ENCODE measurements at places on chromosomes 13 and 19.

DNA sequence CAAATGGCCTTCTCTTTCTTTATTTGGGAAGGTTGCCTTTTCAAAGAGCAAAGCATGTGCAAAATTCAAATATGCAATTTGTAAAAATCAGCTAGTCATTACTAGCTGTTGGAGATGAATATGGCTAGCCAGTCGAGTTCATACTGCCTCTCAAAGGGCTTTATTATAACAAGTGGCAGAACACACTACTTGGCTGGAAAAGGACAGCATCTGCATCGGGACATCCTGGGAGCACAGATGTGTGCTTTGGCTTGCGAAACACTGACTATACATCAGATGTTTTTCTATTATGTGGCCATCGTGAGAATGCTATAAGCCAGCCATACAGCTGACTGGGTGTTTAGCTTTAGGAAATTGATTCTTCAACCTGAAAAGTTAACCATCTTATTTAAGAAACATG, 424.2 kb downstream of the KCTD12 start:
- no peak for DNase-seq

DNA sequence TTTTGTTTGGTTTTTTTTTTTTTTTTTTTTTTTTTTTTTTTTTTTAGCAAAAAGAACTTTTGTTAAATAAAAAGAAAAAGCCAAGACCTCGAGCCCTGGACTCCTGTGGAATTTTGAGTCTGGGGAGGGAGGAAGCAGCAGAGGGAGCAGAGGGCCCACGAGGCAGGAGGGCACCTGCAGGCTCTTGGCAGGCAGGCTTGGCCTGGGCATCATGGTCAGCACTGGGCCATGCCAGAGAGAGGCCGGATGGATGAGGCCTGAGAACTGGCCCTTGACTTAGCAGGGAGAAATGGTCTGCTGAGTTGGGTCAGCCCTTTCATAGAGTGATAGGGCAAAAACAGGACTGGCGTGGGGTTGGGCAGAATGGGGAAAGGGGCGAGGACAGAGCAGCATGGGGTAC, 100.4 kb downstream of the GPR12 start:
- no peak for DNase-seq

- DNase-seq: no peak
Observed at GRCh38 chr13:106568299-106569003, 514 bp upstream of the ARGLU1 start.

DNA sequence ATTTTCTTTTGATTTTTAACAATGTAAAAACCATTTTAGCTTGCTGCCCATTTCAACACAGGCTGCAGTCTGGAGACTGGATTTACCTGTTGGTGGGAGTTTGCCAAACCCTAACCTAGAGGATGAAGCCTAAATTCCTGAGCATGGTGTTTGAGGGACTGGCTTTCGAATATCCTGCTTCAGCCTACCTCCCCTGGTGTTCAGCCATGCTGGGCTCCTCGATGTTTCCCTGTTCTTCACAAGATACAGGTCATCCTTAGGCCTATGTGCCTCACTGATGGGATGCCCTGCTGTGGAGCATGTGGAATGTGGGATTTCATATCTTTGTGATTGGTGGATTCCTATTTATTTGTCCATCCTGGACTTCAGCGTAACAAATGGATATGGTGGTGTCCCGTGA, 20.4 kb upstream of the ERCC5 start:
- DNase-seq: no peak

DNA sequence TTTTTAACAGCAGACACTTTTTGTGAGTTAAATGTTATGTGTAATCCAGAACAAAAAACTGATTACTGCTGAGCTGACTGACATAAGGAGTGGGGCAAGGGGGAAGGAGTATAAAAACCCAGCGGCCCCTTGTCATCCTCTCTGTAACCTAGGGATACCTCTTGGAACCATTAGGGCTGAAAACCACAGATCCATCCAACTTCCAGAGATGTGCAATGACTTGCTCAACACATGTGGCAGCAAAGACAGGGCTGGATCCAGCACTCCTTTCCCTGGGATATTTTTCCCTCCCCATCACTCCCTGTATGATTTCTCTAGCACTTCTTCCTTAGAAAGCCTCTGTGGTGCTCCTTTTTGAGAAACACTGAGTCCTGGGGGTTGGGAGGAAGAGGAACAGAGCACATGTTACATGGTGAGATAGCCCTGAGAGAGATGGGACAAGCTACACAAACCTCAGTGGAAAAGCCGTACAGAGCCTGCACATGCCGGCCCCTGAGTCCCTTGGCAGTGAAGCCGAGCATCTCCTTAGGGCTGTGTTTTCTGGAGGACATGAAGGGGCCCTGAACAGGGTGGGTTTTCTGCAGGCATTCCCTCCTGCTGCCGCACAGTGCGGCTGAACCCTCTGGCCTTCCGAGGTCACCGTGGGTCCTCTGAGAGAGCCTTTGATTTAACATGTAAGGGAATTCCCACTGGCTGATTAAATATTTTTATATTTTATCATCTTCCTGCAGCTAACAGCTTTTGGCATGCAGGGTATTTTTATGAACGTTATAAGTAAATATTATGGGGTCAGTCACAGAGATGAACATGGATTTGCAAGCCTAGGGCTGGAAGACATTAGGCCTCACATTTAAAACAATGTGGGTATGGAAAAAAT, 219.9 kb downstream of the COG6 start:
- no peak for DNase-seq

DNA sequence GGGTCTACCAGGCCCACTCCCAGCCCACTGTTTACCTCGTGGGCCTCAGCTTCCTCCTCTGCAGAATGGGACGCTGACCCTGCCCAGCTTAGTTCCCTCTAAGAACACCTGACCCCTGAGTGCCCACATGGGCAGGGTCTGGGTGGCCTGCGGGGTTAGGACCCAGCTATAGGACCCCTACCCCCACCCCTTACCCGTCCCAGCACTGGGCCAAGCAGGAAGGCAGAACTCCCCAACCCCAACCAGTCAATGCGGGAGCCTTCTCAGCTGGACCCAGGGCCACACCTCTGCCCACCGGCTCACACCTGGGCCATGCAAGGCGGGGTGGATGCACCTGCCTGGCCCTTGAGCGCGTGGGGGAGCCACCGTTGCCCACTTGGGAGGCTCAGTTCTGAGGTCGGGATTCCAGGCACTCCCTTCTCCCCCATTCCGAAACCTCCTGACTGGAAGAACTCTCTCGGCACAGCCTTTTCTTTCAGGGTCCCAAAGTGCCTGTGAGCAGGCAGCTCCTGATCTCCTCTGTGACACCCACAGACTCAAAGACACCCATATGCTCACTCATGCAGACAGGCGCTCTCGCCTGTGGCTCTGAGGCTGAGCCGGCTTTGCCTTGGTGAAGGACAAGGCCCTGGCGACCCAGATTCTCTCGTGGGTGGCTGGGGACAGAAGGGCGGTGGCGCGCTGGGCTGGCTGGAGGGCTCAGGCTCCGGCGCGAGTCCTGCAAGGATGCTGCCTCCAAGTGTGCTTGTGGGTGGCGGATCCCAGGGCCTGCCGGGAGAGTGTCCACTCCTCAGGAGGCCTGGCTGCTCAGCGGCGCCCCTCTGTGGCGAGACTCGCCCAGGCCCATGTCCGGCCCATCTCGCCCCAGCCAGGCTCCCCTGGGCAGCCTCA, 27.9 kb upstream of the PARP4 start:
- no peak for DNase-seq

DNA sequence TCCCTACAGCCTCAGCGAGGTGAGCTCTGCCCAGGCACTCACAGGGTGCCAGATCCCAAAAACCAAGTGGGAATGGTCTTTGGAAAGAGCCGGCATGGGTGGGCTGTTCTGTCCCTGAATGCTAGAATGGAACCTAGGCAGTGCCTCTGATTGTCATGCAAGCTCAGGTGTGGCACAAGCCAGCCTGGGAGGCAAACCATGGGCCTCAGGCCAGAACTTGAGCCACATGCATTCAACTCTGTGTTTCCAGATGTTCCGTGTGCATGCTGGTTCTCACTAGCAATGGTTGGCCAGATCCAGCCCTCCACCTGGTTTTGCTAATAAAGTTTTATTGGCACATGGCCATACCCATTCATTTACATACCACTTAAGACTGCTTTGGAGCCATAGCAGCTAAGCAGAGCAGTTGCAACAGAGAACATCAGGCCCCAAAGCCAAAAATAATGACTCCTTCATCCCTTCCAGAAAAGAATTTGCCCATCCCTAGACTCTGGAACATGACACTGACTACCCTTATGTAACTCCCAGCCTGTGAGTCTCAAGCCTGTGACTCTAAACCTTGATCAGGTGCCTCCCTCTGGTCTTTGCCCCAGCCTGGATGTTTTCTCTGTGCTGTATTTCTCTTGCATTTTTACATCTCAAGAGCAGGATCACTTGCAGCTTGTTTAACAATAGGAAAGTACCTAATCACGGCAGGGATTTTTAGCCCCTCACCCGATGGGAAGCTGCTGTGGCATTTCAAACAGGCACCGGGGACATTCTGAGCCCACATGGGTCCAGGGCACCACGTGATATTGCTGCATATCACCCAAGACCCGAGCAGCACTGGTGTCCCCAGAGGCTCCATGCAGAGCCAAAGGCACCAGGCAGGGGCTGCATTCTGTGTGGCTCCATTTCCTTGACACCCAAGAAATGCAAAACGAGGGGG, 55.4 kb upstream of the USE1 start:
- no peak for DNase-seq

- no peak for DNase-seq
Observed at GRCh38 chr19:29201855-29202254, 11.1 kb downstream of the UQCRFS1 start.

DNA sequence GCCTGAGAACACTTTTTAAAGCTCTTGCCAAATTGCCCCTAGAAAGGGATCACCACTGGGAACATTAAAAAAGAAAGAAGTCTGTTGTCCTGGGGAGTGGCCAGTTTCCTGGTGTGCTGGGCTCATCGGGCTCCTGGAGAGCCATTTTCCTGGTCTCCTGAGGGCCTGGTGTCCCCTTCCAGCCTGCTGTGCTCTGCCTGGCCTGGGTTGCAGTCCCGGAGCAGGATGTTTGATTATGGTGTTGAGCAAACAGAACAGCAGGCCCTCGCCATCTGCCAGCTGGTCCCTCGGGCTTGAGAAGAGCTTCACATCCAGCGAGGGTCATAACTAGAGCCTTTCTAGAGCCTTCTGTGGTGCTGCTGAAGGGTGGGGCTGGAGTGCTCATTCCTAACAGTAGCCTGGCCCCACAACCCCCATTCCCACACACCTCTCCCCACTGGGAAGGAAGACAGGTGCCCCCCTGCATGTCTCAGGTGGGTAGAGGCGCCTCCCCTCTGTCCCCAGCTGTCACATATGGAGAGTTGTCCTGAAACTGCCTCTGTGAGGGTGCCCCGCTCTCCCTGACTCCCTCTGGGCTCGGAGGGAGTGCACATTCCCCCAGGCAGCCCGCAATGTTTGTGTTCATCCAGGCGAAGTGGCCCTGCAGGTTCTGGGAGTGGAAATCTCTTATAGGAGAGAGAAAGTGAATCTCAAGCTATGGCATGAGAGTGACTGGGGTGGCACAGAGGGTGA, 151.1 kb downstream of the SIPA1L3 start:
- peak; percentile 44 for DNase-seq

- peak; percentile 39 for DNase-seq
Observed at GRCh38 chr19:46513461-46514236, 18.0 kb upstream of the PNMA8B start.

- no peak for DNase-seq
Observed at GRCh38 chr19:4390017-4390566, 10.3 kb downstream of the SH3GL1 start.

DNA sequence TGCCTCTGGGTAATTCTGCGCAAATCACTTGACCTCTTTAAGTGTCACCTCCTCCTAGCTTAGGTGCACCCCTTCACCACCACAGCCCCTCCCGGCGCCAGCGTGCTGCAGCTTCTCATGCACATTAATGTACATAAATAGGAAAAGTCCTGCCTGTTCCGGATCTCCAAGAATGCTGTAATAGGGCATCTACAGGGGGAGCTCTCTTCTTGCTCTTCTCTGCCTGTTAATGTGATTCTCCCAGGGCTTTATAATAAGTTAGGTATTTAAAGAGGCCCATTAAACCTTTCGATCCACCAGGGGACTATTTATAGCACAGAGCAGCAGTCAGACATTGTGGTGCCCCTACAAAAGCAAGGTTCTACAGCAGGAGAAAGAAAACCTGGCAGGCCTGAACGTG, 35.3 kb downstream of the SOX1 start:
- DNase-seq: no peak

DNA sequence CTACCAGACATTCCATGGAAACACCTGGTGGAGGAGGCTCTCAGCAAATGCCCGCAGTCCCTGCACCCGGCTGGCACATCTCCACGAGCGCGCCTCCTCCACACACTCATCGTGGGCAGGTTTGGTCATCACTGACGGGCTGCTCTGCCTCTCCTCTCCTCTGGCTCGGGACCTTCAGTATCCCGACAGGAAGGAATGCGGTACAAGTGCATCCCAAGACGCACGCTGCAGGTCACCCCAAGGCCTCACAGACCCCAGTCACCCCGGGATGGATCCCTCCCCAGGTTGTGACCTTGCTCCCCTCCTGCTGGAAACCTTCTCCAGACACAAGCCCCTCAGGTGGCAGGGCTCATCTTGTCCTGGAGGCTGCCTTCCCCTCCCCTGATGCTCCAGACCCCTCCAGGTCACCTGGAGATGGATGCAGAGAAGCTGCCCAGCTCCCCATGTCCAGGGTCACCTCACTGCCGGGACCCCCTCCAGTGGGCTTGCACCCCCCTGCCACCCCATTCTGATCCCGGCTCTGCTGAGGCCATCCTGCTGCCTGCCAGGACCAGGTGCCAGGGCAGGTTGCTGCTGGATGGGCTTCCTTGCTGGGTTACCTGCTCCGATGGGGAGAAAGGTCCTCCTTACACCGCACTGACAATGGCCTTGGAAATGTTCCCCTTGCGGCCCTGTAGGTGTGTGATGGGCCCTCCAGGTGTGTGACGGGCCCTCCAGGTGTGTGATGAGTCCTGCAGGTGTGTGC, 29.9 kb downstream of the C13orf46 start:
- DNase-seq: no peak

GRCh38 chr19:1921825-1922224, 16.6 kb downstream of the ADAT3 start:
- no peak for DNase-seq

DNA sequence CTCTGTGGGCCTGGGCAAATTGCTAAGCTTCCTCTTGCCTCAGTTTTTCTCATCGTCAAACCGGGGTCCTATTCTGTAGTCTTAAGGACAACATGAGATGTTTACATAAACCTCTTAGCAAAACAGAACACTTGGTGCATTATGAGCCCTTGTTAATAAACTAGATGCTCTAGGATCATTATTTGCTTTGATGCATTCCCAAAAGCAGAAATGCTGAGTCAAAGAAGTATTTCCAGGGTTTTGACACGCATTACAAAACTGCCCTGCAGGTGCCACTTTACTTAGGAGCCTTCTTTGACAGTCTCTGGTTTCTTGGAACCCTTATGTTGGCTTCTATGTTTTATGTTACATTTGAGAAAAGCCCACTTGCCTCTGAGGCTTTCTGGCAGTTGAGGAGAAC, 12.1 kb downstream of the AKAP11 start:
- DNase-seq: no peak

DNA sequence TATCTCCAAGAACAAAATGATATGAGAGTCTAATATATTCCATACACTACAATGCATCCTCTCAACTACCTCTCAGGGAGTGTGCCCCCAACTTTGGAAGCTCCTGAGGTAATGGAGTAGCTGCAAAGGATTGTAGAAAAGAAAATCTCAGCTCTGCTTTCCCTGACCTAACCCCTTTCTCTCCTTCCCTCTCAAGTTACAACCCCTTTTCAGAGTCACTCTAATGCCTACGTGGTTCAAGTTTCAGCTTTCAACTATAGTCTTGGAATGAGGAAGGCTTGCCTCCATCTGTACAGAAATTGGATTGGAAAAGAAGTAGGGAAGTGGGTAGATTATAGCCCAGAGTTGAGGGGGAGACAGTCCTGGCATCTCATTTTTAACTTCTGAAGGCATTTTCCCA, 256.0 kb downstream of the PCDH9 start:
- no peak for DNase-seq
